ENCODE measurements at places on chromosomes 2 and 18. TPM values are rescaled to one million over a fixed set of nuclear protein-coding genes. Genes with fewer than 3 reads are reported as not detected.

- no peaks in the 10 kb centered on the region for H3K36me3 ChIP-seq
- H3K4me1 ChIP-seq = peaks cover 21% of the 10 kb centered on the region
- H3K27ac ChIP-seq = no peak overlapping the region
- H3K4me3 ChIP-seq = no peak overlapping the region
- DNase-seq = peak; percentile 55
- peaks cover 52% of the 10 kb centered on the region for H3K27me3 ChIP-seq
These were observed 5.6 kb downstream of the PAX8 start for GRCh38 chr2:113273027-113273551.

DNA sequence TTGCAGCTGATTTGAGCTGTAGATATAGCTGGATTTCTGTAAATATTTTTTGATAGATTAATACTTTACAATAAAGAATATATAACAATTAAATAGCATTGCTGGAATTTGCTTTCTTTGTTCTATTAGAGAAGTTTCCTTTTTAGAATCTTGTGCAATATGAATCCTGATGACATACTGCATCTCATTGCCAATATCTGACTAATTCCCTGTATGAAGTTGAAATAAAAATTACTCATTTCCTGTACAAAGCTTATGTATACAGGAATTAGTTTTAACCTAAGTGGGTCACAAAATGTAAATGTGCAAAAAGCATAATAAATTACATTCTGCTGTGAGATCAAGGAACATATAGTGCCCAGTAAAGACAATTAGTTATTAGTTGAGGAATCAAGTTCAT is 72.8 kb upstream of the TMEFF2 start:
- H3K4me3 ChIP-seq = no peak overlapping the region
- H3K4me1 ChIP-seq = no peaks in the 10 kb centered on the region
- H3K27ac ChIP-seq = no peak overlapping the region
- H3K36me3 ChIP-seq = no peaks in the 10 kb centered on the region
- no peak for DNase-seq
- no peaks in the 10 kb centered on the region for H3K27me3 ChIP-seq

DNA sequence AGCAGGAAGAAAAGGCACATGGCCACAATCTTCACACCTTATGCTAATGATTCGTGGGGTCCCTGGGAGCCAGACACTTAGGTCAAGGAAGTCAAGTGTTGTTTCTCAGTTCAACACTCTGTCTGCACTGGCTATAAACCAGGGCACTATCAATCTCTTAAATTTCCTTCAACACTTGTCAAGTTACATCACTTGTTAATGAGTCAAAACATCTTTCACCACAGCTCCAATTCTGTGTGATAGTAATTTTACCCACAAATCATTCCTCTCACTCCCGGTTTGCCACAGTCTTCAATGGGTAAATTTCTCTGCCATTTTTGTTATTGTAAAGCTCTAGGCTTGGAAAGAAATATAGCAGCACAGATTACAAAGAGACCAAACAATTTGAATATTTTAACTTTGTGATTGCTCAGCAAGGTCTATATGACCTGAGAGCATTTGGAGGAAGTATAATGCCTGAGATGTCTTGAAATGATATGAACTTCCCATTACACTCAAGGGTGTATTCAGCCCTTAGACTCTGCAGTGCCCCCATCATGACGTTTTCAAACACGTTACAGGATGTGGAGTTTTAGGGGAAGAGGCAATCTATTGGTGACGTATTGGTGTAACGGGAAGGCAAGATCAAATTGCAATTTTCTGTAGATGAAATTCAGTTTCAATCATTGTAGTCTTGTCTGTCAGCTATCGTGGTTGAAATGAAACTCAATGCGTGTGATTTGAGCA is 78.7 kb downstream of the ICOS start:
- H3K4me3 ChIP-seq = no peak overlapping the region
- peaks cover 84% of the 10 kb centered on the region for H3K4me1 ChIP-seq
- peak; percentile 52 for DNase-seq
- peak overlapping the region; percentile 92 for H3K27ac ChIP-seq
- no peaks in the 10 kb centered on the region for H3K27me3 ChIP-seq

DNA sequence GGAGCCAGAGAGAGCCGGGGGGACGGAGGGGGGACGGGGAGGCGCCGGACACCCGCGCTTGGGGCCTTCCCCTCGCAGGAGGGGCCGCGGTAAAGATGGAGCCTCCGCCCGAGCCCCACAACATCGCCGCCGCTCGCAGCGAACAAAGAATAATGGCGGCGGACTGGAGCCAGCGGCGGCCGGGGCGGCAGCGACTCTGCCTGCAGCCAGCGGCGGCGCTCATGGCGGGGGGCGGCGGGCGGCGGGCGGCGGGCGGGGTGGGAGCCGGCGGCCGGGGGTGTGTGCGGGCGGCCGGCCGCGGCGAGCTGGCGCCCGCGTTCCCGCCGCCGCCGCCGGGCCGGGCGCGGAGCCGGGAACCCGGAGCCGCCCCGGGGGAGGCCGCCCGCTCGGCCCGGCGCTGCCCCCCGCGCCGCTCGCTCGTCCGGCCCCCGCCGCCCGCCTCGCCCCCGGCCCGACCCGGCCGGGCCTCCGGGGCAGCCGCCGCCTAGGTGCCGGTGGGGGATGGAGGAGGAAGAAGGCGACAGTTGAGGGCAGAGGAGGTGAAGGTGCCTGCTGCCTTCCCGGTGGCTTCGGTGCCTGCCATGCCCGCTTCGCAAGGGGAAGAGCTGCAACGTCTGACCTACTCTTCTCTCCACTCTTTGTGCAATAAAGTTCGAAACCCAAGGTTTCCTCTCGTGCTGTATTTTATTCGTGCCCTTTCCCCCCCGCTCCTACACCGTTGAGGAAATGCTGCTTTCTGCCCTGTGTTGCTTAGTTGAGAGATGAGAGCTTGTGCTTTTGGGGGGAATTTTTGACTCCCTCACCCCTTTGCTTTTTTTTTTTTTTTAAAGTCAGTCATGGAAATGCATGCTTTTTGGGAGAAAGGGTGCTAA is 634 bp downstream of the CREB1 start:
- H3K4me1 ChIP-seq = peaks cover 61% of the 10 kb centered on the region
- H3K4me3 ChIP-seq = peak overlapping the region; percentile 98
- DNase-seq = peak; percentile 63
- no peaks in the 10 kb centered on the region for H3K27me3 ChIP-seq
- peak overlapping the region; percentile 99 for H3K27ac ChIP-seq
- peaks cover 27% of the 10 kb centered on the region for H3K36me3 ChIP-seq

DNA sequence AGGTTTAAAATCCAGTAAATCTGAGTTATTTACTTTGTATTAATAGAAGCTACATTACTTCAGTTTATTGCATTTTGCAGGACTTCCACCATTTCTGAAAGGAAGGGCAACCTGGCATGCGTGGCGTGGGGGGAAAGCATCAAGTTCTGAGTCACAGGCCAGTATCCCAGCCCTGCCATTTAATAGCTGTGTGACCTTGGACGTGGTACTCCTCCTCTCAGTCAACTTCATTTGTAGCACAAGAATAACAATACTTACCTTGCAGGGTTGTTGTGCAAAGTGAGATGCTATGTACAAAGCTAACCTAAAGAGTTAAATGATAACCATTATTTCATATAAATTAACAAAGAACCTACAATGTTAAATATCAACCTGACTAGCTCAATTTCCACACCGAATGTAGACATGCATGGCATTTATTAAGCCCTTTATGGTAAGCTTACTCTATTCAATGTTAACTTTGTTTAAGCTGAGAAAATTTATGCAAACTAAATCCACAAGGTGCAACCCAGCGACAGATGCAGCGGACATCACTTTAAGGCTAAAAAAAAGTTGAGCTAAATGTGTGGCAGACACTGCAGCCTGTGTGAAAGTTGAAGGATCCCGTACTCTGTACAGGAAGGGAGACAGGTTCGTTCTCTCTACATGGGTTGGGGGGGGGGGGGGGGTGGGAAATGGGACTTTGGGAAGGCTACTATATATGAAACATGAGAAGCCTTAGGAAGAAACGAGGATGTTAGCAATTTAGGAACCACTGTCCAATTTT is 17.2 kb upstream of the STPG4 start:
- H3K27me3 ChIP-seq = no peaks in the 10 kb centered on the region
- peak overlapping the region; percentile 47 for H3K27ac ChIP-seq
- peaks cover 59% of the 10 kb centered on the region for H3K4me1 ChIP-seq
- peak overlapping the region; percentile 100 for H3K4me3 ChIP-seq
- H3K36me3 ChIP-seq = peaks cover 55% of the 10 kb centered on the region

Gene KLHL30
- total RNA-seq = not detected

Data from activated CD4-positive, alpha-beta T cell treated with anti-CD3 and anti-CD28 coated beads for 36 hours (primary cell).